H4 (cell line): ENCODE measurements at places on chromosomes 2 and 18.

DNA sequence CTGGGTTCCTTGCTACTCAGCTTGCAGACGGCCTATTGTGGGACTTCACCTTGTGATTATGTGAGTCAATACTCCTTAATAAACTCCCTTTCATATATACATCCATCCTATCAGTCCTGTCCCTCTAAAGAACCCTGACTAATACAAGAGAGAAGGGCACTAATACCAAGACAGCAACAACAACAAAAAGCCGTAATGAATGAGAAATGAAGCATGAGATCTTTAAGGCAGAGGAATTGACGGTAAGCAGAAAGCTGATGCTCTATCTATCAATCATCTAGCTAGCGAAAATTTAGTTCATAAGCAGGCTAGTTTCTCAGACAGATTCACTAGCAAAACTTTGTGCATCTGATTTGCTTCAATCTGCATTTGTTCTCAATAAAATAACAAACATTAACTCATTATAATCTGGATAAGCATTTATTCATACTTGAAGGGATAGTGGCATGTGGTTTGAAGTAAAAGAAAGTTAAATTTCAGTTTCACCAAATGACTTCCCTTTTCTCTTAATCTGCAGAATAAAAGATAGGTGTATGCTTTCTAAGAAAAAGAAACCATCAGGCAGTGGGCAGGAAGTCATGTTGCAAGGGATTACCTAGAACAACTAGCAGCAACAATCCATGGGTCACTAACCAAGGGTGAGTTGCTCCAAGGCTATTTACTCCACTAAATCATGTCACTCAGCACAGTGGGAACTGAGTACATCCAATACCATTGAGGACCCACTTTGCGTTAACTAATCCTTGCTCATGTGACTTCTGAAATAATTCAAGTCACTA, 376.5 kb downstream of the TMEM182 start:
- no peak for DNase-seq

- no peak for DNase-seq
Observed at GRCh38 chr2:24917086-24917485, 3.0 kb downstream of the ADCY3 start.

GRCh38 chr2:226483745-226484619, 315.6 kb downstream of the IRS1 start:
- DNase-seq = no peak

DNA sequence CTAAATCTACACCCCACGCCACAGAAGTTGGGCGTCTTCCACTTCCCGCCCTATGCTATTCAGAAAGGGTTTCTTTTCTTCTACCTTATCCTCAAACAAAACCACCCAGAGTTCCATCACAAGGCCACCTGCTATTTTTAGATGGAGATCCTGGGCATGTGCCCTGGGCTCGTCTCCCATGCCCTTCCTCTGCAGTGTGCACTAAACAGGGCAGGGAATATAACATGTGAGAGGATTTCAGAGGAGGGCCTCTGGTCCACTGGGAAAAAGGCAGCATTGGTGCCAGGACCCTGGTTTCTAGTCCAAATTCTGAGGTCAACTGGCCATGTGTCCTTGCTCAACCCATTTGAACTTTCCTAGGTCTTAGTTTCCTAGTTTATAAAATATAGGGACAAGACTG, 320.0 kb downstream of the NCKAP5 start:
- DNase-seq = no peak

- DNase-seq = no peak
Observed at GRCh38 chr2:214341646-214342045, 69.2 kb upstream of the VWC2L start.

DNA sequence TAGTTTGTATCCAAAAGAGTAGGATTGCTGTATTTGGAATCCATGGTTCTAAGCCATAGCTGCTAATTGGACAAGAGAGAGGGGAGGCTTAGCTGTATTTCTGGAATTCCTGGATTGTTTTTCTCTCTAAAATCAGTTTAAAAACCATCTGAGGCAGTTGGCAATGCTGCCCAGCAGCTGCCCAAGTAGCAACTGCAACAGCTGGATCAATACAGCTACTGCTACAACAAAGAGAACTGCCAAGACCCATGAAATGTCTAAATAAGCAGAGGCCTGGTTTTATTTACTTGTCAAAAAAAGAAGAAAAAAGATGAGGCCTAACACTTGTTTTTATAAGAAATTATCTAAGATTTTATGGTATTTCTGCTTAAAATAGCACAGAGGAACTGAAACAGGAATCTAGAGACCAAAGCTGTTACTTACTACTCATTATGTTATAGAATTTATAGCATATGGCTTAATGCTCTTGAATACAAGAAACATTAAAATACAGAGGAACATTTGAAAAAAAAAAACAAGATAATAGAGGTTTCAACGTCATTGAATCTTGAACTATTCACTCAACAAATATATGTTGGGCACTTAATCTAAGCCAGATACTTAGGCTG, 39.1 kb downstream of the TMEFF2 start:
- no peak for DNase-seq

DNA sequence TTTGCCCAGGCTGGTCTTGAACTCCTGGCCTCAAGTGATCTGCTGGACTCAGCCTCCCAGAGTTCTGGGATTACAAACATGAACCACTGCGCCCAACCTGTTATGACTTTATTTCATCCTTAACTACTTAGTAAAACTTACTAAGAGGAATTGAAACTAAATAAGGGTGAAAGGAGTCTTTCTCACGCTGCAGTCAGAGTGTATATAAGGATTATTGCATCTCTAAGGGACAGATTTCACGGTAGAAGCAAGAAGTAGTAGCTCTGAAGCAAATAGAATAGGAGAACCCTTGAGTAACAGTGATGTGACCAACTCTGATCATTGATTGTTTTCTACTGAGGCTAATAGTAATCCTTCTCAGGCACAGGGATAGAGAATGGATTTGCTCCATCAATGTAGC, 960.1 kb downstream of the CPS1 start:
- no peak for DNase-seq

DNA sequence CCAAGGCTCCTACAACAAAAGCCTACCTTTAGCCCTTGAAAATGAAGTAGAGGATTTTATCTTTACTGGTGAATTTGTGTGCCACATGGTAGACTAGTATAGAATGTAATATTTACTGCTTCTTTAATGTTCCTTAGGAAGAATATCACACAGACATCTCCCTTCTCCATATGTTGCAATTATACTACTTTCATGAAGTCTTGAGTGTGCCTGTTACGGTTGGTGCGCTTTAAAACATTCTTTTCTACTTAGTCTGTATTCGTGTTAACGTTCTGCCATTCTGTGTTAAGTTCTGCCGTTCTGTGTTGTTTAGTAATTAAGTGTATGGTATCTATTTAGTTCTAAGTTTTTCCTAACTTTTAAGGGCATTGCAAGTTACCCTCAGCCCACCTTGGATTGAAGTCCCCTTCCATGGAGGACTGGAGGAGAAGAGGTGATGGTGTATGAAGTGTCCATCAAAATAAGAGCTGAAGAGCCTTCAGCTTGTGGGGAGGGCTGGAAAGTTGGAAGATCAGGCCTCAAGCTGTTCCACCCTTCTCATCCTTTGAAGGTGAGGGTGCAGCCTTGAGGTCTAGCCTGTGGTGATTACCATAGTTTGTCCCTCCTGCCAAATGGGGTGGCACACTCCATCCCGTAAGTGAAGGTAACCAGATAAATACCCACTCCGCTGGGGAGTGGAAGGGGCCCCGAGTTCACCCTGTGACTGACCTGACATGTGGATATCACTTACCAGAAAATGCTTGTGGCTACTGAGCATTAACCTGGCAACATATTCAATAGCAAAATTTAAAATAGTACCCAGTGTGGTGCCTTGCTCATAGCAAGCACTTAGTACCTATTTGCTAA, 131.3 kb downstream of the SPTBN1 start:
- DNase-seq = no peak
